ENCODE measurements at places on chromosomes 7 and 10. TPM values are rescaled to one million over a fixed set of nuclear protein-coding genes. Genes with fewer than 3 reads are reported as not detected.

- no peak for DNase-seq
Observed at GRCh38 chr7:80133361-80134114, 1.1 kb upstream of the GNAI1 start.

Gene SPDYE8
- not detected for total RNA-seq

Gene MRC1
- not detected for total RNA-seq

GRCh38 chr10:60760711-60761210 lies 17.5 kb upstream of the CDK1 start:
- no peak for DNase-seq

GRCh38 chr7:109956916-109957315 lies 1134.0 kb upstream of the LRRN3 start:
- DNase-seq = no peak

Gene HMX2
- total RNA-seq = not detected

Gene AMPH
- 13.4 TPM for total RNA-seq

Gene KNDC1
- total RNA-seq = 3.2 TPM

GRCh38 chr7:131722371-131722770 lies 165.9 kb upstream of the PODXL start:
- peak; percentile 21 for DNase-seq

Gene UPK3B
- 10.6 TPM for total RNA-seq

DNA sequence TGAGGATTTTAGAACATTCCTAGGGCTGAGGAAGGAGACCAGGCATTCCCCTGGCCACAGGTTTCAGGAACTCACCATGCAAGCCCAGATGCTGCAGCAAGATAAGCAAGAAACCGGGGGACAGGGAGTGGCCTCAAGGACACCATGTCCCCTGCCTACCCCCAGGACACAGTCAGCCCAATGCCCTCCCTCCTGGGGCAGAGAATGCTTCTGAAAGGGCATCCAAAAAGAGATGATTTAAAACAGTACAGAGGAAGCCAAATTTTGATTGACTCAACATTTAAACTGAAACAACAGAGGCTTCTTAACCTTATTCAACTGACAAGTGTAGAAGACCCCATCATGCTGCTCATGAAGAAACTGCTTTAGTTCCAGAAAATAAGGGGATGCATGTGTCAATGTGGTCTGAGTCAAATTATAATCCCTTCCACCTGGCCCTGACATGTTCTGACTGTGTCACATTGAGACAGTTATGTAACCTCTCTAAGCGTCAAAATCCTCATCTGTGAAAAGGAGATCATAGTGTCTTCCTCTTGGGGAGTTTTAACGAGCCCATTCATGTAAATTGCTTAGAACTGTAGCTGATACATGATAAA lies 60.0 kb downstream of the ICA1 start:
- DNase-seq = no peak

DNA sequence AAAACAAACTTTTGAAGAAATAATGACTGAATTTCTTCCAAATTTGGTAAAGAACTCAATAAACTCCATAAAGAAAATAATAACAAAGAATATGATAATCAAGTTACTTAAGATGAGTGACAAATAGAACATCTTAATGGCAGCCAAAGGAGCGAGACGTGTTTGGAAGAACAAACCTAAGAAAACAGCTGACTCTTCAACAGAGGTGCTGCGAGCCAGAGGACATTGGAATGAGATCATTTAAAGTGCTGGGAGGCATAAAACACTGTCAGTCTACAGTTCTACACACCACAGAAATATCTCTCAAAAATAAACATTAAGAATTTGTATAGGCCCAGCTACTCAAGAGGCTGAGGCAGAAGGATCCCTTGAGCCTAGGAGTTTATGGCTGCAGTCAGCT lies 443.5 kb downstream of the PAXIP1 start:
- no peak for DNase-seq

Gene NPC1L1
- total RNA-seq = not detected

DNA sequence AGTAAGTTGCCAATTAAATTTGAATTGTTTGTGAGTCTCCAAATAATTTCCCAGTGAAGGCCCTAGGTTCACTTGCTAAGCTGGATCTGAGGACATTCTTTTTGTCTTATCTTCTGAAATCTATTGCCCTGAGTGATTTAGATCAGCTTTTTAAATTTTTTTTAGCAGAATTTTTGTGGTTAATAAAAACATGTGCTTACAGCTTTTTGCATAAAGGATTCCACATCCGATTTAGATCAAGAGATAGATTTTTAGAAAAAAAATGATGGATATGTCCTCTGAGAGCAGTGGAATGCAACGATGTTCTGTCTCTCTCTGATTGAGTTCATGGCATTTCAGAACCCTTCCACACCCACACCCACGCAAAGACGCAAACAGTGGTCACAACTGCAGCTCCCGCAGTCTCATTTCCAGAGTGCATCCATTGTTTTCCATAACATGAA lies 358.8 kb downstream of the SUGCT start:
- DNase-seq = no peak

- DNase-seq = no peak
Observed at GRCh38 chr7:14673202-14673601, 229.3 kb downstream of the DGKB start.

GRCh38 chr10:69513617-69514016 lies 59.6 kb downstream of the NEUROG3 start:
- DNase-seq = no peak

Gene ADD3
- 44.9 TPM for total RNA-seq

GRCh38 chr7:102908676-102909075 lies 4.1 kb upstream of the LRRC17 start:
- DNase-seq = no peak

Gene TRIP6
- total RNA-seq = 157 TPM

- DNase-seq = no peak
Observed at GRCh38 chr10:58384095-58384494, 1.1 kb upstream of the TFAM start.

Gene TMEM176B
- not detected for total RNA-seq

DNA sequence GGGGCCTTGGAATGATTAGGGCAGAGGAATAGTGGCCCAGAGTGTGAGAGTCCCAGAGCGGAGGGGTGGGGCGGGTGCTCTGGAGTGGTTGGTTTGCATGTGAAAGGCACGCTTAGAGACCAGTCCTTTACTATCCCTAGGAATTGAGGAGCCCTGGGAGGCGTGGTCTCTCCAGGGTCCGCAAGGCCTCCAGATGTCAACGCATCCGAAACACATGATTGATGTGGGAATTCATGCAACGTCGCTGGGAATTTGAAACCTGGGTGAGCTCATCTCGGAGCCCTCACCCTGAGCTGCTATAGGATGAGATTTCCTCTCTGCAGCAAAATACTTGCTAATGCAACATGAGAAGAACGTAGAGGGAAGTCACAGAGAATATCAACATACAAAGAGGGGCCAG lies 51.2 kb downstream of the NPTX2 start:
- no peak for DNase-seq

Gene EIF3A
- total RNA-seq = 89.1 TPM

GRCh38 chr7:80002865-80003264 lies 131.8 kb upstream of the GNAI1 start:
- no peak for DNase-seq

- DNase-seq = no peak
Observed at GRCh38 chr7:21967598-21968003, 21.9 kb upstream of the CDCA7L start.

DNA sequence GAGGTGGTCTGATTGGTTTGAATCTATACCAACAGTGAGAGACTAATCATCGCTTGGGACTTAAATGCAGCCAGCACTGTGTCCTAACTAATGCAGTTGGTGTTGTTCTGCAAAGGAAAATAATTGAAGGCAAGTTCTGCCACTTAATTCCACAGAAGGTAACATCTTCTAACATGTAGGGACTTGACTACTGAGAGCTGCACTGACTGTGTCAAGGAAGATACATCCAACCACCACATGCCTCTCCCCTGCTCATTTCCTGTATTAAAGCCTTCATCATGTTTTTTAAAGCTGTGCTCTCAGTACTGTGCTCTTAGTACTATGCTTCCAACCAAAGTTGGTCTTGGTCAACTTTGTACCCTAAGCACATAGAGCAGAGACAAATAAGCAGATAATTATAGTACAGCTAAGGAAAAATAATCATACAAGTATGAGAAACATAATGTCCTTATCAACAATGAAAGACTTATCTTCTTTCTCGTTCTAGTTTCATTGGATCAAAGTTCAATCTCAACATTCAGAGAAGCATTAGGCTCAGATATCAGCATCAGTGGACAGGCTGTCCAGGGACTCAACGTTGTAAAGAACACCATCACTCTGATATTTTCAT lies 2.8 kb upstream of the CYP3A4 start:
- DNase-seq = no peak

DNA sequence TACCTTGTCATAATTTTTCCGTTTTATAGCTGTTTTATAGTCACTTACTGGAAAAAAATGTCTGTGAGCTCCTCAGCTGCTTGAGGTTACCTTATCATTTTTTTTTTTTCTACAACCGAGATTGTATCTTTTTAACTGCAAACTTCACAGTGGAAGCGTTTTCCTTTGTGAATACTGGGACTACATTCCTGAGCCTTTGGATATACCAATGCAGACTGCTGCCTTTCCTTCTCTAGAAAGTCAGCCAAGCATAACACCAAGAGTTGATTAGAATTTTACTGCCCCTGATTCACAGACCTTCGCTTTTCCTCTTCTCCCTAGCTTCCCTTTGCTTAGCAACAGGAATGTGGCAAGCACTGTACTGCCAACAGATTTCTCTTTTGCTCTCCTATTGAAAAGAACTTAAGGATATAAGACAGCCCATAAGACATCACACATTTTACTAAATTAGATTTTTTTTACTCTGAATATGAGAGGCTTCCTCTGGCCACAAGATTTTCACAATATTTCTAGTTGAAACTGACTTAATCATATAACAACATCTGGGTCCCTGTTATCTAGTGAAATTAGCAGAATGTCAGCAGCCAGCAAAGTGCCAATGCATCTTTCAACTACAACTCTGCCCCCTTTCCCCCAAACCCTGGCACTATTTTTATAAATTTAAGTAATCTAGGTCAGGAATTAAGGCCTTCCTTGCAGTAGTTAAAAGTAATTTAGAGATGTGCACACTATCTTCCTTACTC lies 170.6 kb downstream of the PRKG1 start:
- DNase-seq = no peak

DNA sequence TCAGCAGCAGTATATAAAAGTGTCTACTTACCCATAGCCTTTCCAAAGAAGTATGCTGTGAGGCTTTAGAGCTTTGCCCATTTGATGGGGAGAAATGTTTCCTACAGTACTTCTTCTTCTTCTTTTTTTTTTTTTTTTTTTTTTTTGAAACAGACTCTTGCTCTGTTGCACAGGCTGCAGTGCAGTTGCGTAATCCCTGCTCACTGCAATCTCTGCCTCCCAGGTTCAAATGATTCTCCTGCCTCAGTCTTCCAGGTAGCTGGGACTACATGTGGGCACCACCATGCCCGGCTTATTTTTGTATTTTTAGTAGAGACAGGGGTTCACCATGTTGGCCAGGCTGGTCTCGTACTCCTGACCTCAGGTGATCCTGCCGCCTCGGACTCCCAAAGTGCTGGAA lies 101.7 kb upstream of the TMEM26 start:
- DNase-seq = no peak

DNA sequence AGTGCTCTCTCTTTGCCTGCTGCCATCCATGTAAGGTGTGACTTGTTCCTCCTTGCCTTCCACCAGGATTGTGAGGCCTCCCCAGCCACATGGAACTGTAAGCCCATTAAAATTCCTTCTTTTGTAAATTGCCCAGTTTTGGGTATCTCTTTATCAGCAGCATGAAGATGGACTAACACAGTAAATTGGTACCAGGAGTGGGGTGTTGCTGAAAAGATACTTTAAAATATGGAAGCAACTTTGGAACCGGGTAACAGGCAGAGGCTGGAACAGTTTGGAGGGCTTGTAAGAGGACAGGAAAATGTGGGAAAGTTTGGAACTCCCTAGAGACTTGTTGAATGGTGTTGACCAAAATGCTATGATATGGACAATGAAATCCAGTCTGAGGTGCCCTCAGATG lies 63.8 kb upstream of the PPP1R9A start:
- DNase-seq = no peak

Gene FAM131B
- total RNA-seq = 3.9 TPM

Gene TRIM73
- 0.03 TPM for total RNA-seq

GRCh38 chr10:80253266-80253962 lies 36.0 kb downstream of the MAT1A start:
- DNase-seq = no peak

DNA sequence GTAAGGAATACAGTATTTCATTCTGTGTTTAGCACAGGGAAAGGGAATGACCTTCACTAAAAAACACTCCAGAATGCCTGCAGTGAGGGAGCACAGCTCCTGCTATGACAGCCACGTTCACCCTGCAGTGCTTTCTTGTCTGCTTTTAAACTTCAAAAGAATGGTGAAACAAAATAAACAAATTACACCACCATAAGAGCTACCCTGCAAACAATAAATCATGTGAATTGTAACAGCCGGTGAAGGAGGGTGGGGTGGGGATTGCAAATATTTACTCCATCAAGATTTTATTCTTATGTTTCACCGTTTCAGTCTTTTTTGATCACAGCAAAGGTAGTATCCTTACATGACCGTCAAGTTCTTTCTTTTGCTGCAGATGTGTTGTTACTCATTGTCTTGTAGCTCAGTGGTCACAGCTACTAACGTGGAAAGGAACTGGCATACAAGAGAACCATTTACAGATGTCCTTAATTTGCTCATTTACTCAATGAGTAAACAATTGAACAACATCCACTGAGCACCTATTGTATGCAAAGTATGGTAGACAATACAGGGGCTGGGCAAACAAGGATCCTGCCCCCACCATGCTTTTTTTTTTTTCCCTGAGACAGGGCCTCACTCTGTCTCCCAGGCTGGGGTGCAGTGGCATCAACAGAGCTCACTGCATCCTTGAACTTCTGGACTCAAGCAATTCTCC lies 4.1 kb upstream of the CHN2 start:
- DNase-seq = no peak

Gene ICA1
- 6.5 TPM for total RNA-seq

Gene PRR15
- total RNA-seq = not detected

- no peak for DNase-seq
Observed at GRCh38 chr10:31583293-31583692, 264.3 kb downstream of the ZEB1 start.

Gene SEMA3E
- total RNA-seq = 3.6 TPM

Gene FAM237B
- not detected for total RNA-seq

DNA sequence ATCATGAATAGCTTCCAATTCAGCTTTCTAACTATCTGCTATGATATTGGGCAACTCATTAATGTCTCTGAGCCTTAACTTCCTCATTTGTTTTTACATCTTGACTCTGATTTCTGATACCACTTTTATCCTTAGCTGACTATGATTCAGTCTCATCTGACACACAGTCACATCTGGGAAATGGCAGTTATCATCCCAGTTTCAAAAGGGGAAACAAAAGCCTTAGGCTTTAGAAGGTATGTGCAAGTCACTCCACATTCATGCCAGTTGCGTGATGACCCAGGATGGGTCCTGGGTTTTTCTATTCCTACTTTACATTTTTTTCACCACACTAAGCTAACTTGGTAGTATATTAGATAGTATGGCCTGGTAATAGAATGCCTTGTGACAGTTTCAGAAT lies 12.7 kb downstream of the SCIN start:
- no peak for DNase-seq

DNA sequence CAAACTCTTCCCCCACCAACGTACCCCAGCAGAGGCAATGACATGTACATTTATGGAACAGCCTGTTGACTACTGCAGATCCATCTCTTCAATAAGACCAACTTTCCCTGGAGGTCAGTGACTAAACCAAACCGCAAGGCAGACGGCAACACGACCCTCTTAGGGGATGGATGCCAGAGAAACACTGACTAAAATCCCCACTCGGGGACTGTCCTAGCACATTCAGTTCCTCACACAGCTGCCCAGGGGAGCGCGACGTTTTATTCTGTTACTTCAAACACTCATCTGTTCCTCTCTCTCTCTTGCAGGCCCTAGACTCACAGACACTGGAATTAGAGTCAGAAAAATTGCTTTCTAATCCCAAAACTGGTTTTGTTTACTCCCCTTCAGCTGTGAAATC lies 146.5 kb upstream of the PRSS1 start:
- DNase-seq = no peak

All from A172 (cell line).